Aortic smooth muscle cell (primary cell): ENCODE measurements at places on chromosomes 2 and 18. TPM values are rescaled to one million over a fixed set of nuclear protein-coding genes. Genes with fewer than 3 reads are reported as not detected.

Gene FNDC4
- total RNA-seq, result 87.1 and 98.2 TPM in 2 replicates

Gene TMEM247
- not detected in 2 replicates for total RNA-seq

Gene RESP18
- not detected in 2 replicates for total RNA-seq

Gene RAB6C
- total RNA-seq, result under 0.01 TPM in 1 of 2 replicates, not detected in the other

Gene PSTPIP2
- 1.8 and 2.7 TPM in 2 replicates for total RNA-seq

Gene DES
- total RNA-seq, result 0.13 and 0.62 TPM in 2 replicates

Gene MRO
- not detected in 2 replicates for total RNA-seq

Gene CHPF
- total RNA-seq, result 107 and 128 TPM in 2 replicates

Gene SERPINB11
- total RNA-seq, result not detected in 2 replicates

Gene NCKAP1
- total RNA-seq, result 131 and 155 TPM in 2 replicates

Gene PLGLB1
- total RNA-seq, result 0.26 TPM in 1 of 2 replicates, not detected in the other

Gene MAPRE2
- total RNA-seq, result 32.0 and 36.8 TPM in 2 replicates

Gene SERPINB13
- not detected in 2 replicates for total RNA-seq

Gene PRKAG3
- 0.40 and 1.9 TPM in 2 replicates for total RNA-seq

Gene ALMS1
- total RNA-seq, result 12.0 and 13.6 TPM in 2 replicates

Gene NR4A2
- total RNA-seq, result 1.1 and 9.4 TPM in 2 replicates

Gene PROKR1
- under 0.01 TPM in 1 of 2 replicates, not detected in the other for total RNA-seq

Gene SGO2
- 6.0 and 10.0 TPM in 2 replicates for total RNA-seq

Gene SMYD1
- not detected in 2 replicates for total RNA-seq

Gene EVA1A
- total RNA-seq, result 28.4 and 29.3 TPM in 2 replicates

Gene MYO7B
- 0.06 and 0.13 TPM in 2 replicates for total RNA-seq

Gene EPB41L3
- total RNA-seq, result 2.9 and 3.7 TPM in 2 replicates

Gene WNT10A
- total RNA-seq, result not detected in 2 replicates

Gene COLEC12
- 21.6 and 24.0 TPM in 2 replicates for total RNA-seq

Gene RAD51AP2
- total RNA-seq, result not detected in 2 replicates

Gene SIX2
- total RNA-seq, result 0.75 and 9.8 TPM in 2 replicates

Gene OXER1
- total RNA-seq, result not detected in 2 replicates

Gene EGR4
- total RNA-seq, result not detected in 2 replicates

Gene KLF11
- 3.4 and 3.5 TPM in 2 replicates for total RNA-seq

Gene EFHD1
- total RNA-seq, result 1.1 and 5.5 TPM in 2 replicates
